Stimulated activated CD4-positive, alpha-beta T cell treated with anti-CD3 and anti-CD28 coated beads, Interleukin-4, amount 100 ng/mL, for 1 hour (primary cell): ENCODE measurements at places on chromosomes 2 and 18.

- DNase-seq = no peak
Observed at GRCh38 chr2:39852831-39853230, 73.8 kb upstream of the THUMPD2 start.

DNA sequence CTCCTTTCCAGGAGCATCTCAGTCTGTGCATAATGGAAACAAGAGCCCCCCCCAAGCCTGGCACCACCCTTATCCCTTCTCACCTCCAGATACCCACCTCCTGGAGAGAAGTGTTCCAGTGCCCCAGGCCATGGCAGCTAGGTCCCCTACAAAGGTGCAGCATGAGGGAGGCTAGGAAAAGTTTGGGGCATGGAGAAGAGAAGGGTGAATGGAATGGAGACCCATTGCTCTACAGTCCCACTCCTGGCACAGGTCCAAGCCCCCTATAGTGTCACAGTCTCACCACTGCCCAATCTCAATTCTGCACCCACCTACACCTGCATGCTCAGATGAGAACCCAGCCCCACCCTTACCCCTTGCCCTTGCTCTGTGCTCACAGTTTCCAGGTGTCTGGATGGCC lies 897 bp downstream of the SLC23A3 start:
- DNase-seq = no peak

- no peak for DNase-seq
Observed at GRCh38 chr2:181847702-181848101, 43.8 kb upstream of the ITPRID2 start.

GRCh38 chr2:45585267-45585861 lies 25.7 kb downstream of the SRBD1 start:
- DNase-seq = no peak

DNA sequence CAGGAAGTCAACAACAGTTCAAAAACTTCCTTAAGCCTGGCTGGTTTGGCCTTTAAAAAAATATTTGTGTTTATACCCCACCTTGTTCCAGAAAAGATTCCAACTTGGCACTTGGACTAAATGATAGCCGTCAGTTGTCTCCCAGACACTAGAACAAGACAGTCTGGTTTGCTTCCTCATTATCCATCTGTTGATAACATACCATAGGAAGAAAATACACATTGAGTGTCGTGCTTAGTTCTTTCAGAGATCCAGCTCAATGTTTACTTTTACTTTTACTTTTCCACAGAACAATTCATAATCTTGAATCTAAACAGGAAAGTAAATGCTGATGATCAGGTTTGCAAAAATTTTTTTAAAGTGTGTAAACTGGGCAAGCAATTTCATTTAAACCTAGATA lies 2.4 kb upstream of the VPS54 start:
- DNase-seq = no peak
